ENCODE measurements at places on chromosomes 6 and 20.

DNA sequence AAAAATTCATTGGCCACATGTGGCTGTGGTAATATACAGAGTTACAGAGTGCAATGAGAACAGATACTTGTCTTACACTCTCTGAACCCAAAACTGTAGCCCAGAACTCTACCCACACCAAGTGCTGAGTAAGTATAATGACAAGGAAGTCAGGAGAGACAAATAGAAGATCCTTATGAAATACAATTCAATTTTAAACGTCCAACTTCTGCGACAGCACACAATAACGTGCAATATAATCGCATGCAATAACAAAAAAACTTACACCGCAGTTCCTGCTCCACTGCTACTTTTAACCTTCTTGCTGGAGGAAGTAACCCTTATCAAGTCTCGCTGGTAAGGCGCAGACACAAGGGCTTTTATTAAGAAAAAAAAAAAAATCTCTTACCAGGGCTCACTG, 881 bp downstream of the SFT2D1 start:
- DNase-seq, result no peak

DNA sequence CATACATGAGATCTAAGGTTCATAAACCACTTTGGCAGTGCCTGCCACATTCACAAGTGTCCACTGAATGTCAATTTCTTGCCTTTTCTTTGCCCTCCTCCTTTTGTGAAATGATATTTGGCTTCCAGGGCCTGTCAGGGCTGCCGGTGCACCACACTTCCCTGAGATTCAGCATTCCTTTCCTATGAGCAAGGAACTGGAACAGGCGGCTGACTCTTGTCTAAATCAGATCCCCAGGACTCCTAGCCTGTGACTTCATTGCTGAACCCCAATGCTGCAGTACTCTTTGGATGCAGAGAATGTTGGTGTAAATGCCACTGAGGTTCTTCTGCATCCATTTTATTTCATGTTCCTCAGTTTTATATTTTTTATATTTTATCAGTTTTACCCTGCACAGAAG, 172.2 kb downstream of the ARID1B start:
- DNase-seq, result no peak

DNA sequence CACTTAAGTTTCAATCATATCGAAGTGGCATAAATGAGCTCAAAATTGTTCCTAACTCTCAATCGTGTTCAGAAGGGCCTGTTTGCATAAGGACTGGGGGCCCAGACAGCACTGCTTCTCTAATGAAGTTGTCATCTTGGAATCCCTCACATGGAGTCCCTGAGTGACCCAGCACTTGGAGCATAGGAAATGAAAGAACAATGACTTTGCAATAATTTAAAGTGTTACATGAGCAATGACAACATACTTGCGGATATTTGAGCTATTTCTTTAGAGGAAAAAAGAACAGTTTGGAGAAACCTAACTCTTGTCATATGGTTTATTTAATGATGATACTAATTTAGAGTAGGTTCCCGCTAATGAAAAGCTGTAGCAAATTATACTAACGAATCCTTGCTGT, 239.9 kb downstream of the TSHZ2 start:
- DNase-seq, result no peak

GRCh38 chr6:17289630-17290061, 8.5 kb downstream of the RBM24 start:
- DNase-seq, result no peak

DNA sequence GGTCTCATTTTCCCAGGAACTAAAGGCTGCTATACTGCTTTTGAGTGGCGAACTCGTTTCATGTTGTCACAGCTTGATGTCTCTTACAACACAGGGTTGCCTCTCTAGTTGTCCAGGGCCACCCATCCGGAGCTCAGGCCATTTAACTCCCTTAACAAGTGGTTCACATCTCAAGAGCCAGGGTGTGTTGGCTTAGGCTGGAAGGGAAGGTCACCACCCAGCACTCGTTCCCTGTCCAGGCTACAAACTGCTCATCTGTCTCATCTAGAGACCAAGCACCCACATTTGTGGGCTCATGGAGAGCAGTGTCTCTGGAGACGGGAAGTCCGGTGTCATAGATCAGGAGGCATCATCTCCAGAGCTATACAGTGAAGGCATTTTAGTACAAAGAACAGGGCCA, 106.8 kb upstream of the EXOC2 start:
- DNase-seq, result no peak

- no peak for DNase-seq
These were observed 77.0 kb downstream of the FOXA2 start for GRCh38 chr20:22507240-22507961.

DNA sequence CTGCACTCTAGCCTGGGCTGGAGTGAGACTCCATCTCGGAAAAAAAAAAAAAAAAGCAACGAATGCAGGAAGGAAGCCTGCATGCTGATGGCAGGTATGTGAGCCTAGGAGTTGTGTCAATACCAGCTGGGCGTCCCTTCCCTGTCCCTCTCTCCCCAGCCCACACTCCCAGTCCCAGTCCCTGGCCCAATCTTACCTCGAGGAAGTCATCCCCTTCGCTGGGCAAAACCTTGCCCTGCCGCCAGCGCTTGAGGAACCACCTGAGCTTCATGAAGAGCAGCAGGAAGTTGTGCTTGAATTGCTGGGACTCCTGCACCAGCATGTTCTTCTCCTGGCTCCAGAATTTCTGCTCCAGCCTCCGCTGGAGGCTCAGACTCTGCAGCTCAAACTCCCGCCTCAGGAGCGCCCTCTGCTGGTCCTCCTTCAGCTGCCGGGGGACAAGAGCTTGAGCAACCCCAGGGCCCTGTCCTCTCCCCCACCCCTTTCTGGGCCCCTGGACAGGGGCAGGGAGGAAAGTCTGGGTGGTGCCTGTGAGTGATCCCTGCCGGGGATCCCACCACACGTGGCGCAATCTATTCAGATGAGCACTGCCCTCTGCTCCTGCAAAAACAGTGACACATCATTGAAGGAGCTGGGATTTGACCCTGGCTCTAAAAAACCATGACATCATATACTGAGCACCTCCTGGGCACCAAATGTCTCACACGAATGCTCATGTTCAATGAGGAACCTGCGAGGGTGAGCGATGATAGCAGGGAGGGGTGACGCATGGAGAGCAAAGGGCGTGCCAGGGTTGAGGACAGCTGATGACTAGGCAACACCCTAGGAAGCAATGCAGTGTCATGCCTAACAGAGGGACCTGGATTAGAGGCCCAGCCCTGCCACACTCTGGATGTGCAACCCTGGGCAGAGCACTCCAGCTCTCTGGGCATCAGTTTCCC, 35.0 kb upstream of the DSN1 start:
- DNase-seq, result peak; percentile 76

DNA sequence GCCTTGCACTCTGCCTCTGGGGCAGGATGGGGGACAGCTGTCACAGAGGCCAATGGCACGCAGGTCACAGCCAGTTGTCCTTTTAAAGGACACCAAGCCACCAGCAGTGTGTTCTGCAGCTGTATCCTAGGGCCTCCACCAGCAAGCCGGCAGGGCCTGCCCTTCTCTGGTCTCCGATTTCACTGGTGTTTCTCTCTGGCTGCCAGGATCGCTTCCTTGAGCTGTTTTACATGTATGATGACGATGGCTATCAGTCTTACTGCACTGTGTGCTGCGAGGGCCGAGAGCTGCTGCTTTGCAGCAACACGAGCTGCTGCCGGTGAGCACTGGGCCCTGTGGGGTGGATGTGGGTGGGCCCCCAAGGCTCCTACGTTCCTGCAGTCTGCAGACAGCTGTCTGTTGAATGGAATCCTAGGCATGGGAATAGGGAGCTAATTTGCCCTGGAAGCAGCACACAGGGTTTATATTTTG, 22.7 kb upstream of the MAPRE1 start:
- no peak for DNase-seq

DNA sequence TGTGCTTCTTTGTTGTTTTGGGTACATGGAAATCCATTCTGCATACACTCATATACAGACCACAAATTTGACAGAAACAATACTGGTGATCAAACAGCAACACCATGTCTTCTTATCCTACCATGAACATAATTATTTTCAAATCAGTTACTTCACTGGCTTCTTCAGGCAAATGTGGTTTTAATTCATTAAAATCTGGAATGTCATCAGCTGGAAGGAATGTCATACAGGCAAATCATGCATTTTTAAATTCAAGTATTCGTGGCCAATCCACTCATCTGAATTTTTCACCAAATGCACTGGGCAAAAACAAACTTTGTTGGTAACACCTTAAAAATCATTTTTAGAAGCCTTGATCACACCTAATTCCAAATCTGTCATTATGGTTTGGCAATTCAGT, 59.3 kb downstream of the KIF6 start:
- DNase-seq, result no peak

- DNase-seq, result no peak
These were observed 240.9 kb upstream of the RNF217 start for GRCh38 chr6:124721331-124721730.

DNA sequence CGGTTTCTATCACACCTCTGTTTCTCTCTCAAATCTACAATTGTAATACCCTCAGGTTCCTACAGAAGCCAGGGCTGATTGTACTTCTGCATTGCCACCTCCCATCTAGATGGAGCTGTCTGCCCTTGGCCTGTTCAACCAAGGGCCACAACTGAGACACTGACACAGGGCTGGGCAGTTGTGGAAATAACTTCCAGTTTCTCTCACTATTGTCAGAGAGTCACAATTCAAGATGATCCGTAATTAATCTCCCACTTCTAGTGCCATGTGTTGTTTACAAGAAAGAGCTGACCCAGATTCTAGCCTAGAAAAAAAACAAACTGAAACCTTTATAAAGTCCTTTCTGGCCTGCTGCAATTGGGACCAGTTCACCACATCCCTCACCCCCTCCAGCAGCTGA, 22.2 kb downstream of the RCAN2 start:
- no peak for DNase-seq

- peak; percentile 49 for DNase-seq
These were observed 15.0 kb downstream of the ZNF217 start for GRCh38 chr20:53578492-53579222.

DNA sequence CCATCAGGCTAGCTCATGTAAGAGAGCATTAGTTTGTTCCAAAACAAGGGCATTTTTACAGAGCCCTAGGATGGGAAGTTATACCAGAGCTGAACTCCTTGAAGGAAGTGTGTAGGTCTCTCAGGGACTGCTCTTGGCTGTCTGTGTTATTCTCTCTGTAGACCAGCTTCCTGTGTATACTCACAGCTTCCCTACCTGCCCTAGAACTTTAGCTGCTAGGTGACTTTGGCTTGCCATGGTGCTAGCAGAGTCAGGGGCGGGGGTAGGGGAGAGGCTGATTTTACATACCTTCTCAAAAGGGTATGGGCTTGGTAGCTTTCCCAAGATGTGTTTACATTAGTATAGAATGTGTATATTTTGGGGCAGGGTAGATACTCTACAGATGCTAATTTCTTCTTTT, 17.4 kb downstream of the MAPRE1 start:
- no peak for DNase-seq

DNA sequence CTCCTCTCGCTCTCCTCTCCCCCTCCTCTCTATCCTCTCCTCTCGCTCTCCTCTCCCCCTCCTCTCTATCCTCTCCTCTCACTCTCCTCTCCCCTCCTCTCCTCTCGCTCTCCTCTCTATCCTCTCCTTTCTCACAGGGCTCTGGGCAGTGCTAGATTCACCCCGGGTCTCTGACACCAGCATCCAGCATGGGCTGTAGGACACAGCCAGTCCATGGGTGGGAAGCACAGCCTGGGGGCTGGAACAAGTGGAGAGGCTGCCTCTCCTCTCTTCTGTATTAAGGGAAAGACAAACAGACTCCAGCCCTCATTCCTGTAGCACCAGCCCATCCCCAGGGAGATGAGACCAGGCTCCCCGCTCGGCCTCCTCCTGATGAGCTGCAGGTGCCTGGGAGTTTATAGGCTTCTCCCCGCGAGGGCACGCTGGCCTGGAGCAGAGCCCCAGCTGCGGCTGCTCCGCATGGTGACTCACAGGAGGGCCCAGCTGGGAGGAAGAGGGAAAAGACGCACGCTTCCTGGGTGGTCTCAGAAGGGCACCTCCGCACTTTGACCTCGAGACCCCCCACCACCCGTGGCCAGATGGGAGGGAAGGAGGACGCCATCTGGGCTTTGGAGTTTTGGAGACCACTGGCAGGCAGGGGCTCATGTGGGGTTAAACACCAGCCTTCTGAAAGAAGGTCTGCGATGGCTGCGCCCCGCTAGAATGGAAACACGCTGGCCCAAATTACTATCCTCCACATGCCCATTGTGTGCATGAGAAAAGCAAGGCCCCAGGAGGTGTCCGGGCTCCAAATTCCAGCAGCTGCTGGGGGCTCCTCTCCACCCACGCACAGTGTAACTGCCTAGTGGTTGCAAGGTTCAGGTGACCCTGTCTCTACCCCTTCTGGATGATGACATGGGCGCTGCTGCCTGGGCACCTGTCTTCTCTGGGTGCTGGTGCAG, 68.0 kb downstream of the BMP7 start:
- no peak for DNase-seq

DNA sequence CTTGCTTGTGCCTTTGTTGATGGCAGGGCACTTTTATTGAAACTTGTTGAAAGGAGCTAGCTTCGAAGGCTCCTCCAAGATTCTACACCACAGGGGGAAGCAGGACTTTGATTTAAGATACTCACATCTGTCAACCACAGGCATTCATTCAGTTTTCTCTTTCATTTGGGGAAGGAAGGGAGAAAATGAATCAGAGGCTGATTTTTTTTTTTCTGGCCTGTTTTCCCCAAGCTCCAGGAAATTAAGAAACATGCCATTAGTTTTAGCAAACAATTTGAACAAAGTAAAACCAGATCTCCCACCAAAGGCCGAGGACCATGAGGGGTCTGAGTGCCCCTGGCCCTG, 8.7 kb upstream of the APCDD1L start:
- no peak for DNase-seq

- no peak for DNase-seq
These were observed 119.8 kb upstream of the AKAP12 start for GRCh38 chr6:151119823-151120524.

DNA sequence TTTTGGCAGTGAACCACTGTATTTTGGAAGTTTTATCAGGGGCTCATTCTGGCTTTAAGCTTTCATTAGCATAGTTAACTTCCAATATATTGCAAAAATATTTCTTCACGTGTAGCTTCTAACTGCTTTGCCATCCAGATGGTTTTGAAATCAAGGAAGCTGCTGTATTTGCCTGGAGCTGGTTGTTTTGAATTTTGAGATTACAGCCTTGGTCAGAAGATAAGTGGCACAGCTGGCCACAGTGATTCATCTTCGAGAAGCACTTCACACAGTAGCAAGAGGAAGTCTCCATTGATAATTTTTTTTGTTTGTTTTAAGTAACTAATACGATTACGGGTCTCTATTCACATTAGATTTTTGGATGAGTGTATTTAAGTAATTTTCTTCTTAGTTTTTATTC, 3.8 kb downstream of the APCDD1L start:
- DNase-seq, result no peak
